CD4-positive, alpha-beta memory T cell (primary cell): ENCODE measurements at places on chromosomes 1 and 21. TPM values are rescaled to one million over a fixed set of nuclear protein-coding genes. Genes with fewer than 3 reads are reported as not detected.

GRCh38 chr1:220458936-220459335, 69.0 kb upstream of the MARK1 start:
- H3K27ac ChIP-seq, result no peak overlapping the region
- no peak for DNase-seq
- H3K4me3 ChIP-seq, result no peak overlapping the region
- no peaks in the 10 kb centered on the region for H3K4me1 ChIP-seq
- no peaks in the 10 kb centered on the region for H3K27me3 ChIP-seq
- no peaks in the 10 kb centered on the region for H3K36me3 ChIP-seq

DNA sequence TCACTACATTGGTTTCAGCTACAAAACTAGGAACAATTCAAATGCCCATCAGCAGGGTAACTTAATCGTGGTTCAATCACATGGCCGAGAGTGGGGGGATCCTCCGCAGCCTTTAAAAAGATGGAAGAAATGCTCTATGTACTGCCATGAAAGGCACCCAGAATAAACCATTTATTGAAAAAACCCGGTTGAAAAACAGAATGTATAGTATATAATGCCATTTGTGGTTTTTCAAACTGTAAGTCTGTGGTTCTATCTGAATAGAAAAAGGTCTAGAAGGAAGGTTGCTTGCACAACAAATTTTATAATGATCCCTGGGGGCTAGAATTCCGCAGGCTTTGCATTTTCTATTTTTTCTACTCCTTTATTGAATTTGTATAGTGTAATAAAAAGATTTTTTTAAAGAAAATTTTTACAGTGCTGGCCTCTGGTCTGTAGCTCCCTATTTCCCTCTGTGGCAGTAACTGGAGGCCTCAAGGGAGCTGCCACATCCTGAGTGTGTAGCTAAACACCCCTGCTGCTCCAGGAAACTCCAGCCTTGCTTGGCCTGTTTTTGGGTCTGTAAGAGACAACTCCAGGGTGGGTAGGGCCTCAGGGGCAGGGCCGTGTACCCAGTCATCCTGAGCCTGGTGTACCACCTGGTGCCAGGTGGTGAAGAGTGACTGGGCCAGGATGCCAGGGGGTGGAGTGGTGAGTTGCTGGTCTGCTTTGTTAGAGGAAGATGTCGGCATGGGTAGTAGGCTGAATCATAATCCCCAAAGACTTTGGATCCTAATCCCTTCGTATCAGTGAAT, 51.5 kb upstream of the EPS8L3 start:
- H3K4me3 ChIP-seq, result no peak overlapping the region
- H3K36me3 ChIP-seq, result no peaks in the 10 kb centered on the region
- H3K27me3 ChIP-seq, result no peaks in the 10 kb centered on the region
- no peak overlapping the region for H3K27ac ChIP-seq
- no peak for DNase-seq

DNA sequence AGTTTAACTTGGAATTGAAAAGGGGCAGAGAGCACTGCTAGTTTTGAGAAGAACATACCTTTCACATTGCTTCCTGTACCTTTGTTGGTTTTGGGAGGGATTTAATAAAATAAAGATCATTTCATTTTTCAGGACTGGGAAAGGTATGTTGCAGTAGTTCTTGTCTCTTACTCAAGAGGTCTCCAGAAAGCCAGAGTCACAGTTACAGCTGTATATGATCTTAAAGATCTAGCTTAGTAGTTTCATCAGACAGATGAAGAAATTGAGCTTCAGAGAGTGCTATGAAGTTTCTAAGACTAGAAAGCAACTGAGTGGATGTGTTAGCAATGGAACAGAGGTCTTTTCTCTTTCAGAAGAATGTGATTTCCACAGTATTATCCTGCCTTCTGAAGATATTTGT, 1.0 kb downstream of the OR10K2 start:
- H3K4me3 ChIP-seq, result no peak overlapping the region
- DNase-seq, result no peak
- no peaks in the 10 kb centered on the region for H3K4me1 ChIP-seq
- no peaks in the 10 kb centered on the region for H3K27me3 ChIP-seq
- no peak overlapping the region for H3K27ac ChIP-seq

DNA sequence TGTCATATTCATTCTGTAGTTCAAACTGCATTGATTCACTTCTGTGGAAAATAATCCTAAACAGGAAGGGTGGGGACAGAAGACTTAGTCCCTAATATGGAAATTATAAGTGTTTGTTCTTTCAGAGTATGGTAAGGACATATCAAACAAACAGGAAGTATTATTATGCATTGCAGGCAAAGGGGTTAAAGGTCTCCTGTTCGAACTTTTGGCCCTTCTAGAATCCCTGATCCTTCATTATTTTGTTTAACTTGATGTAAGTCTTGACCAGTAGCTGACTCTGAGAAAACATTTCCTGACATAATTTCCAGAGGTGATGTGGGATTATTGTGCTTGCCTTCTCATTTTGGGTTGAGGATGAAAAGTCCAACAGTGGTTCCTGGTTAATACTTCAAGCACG, 215.4 kb upstream of the ADGRL2 start:
- no peaks in the 10 kb centered on the region for H3K27me3 ChIP-seq
- no peak overlapping the region for H3K4me3 ChIP-seq
- no peak for DNase-seq
- H3K27ac ChIP-seq, result no peak overlapping the region
- no peaks in the 10 kb centered on the region for H3K4me1 ChIP-seq

DNA sequence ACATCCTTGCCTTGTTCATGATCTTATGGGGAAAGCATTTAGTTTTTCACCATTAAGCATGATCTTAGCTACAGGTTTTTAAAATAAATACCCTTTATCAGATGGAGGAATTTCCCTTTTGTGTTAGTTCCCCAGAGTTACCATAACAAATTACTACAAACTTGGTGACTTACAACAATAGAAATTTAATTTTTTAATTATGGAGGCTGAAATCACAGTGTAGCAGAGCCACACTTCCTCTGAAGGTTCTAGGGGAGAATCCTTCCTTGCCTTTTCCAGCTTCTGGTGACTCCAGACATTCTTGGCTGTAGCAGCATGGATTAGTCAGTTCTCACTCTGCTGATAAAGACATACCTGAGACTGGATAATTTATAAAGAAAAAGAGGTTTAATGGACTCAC, 18.5 kb downstream of the MIGA1 start:
- no peaks in the 10 kb centered on the region for H3K27me3 ChIP-seq
- H3K4me3 ChIP-seq, result no peak overlapping the region
- H3K36me3 ChIP-seq, result no peaks in the 10 kb centered on the region
- no peak for DNase-seq
- no peaks in the 10 kb centered on the region for H3K4me1 ChIP-seq
- no peak overlapping the region for H3K27ac ChIP-seq

ICOSLG gene
- total RNA-seq, result 4.9 TPM

- no peak overlapping the region for H3K27ac ChIP-seq
- H3K36me3 ChIP-seq, result no peaks in the 10 kb centered on the region
- H3K4me1 ChIP-seq, result no peaks in the 10 kb centered on the region
These were observed 241.9 kb downstream of the RWDD3 start for GRCh38 chr1:95475686-95476457.

IGSF9 gene
- total RNA-seq, result not detected

GBP2 gene
- 186 TPM for total RNA-seq

AJAP1 gene
- not detected for total RNA-seq

GRCh38 chr1:7975212-7975865, 13.8 kb downstream of the PARK7 start:
- H3K4me3 ChIP-seq, result no peak overlapping the region
- no peak for DNase-seq
- H3K4me1 ChIP-seq, result no peaks in the 10 kb centered on the region
- peaks cover 37% of the 10 kb centered on the region for H3K36me3 ChIP-seq
- H3K27me3 ChIP-seq, result no peaks in the 10 kb centered on the region

OR2T35 gene
- not detected for total RNA-seq

KAZN gene
- total RNA-seq, result 0.47 TPM

FMO5 gene
- total RNA-seq, result 1.0 TPM

DNA sequence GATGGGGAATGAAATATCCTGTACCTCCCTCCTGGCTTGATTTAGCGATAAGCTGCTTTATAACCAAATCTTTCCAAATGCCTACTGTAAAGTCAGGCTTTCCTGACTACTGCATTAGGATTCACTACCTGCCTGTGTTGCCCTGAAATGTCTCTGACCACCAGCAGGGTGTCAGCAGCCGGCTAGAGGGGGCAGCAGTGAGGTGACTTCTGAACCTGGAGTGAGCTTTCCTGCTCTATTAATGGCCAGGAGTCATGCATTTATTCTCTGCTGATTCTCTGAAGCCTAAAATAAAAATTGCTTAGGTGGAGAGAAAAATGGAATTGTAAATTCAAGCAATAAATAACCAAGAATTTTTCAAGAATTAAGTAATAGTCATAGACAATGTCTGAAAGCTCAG, 2.5 kb downstream of the BACE2 start:
- no peak for DNase-seq
- peaks cover 9% of the 10 kb centered on the region for H3K4me1 ChIP-seq
- H3K4me3 ChIP-seq, result no peak overlapping the region
- H3K36me3 ChIP-seq, result no peaks in the 10 kb centered on the region
- no peak overlapping the region for H3K27ac ChIP-seq

C1orf115 gene
- total RNA-seq, result 1.5 TPM

GRCh38 chr1:174262349-174263241, 103.3 kb downstream of the RABGAP1L start:
- H3K27me3 ChIP-seq, result no peaks in the 10 kb centered on the region
- H3K36me3 ChIP-seq, result no peaks in the 10 kb centered on the region
- no peak overlapping the region for H3K27ac ChIP-seq
- DNase-seq, result no peak

DNA sequence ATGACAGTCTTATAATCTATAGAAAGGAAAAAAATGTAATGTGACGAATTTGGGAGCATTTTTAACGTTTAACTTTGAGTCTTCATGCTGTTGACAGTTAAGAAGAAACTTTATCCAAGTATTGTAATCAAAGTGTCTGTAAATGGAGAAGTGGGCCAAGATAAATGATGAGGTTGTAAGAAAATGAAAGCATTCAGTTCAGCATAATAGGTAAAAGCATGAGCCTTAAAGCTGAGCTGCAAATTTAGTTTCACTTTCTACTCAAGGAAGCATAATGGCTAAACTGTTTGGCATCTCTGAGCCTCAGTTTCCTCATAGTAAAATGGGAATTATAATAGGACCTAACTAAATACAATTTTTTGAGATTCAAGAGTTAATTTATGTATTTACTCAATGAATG, 1554.8 kb downstream of the KCNT2 start:
- H3K4me1 ChIP-seq, result no peaks in the 10 kb centered on the region
- no peak overlapping the region for H3K4me3 ChIP-seq
- DNase-seq, result no peak

NEK2 gene
- total RNA-seq, result not detected

AMPD1 gene
- not detected for total RNA-seq

- no peaks in the 10 kb centered on the region for H3K36me3 ChIP-seq
- H3K27ac ChIP-seq, result no peak within 1 kb of the TSS
- H3K27me3 ChIP-seq, result peaks cover 9% of the 10 kb centered on the region
- peak; percentile 70 for DNase-seq
These were observed at the start of gene IQGAP3 for GRCh38 chr1:156571919-156572662. IQGAP3 (minus strand) TSS chr1:156572565; CDS start chr1:156572529, 36 bp downstream.

- no peak for DNase-seq
- no peak overlapping the region for H3K4me3 ChIP-seq
- H3K36me3 ChIP-seq, result no peaks in the 10 kb centered on the region
- H3K27ac ChIP-seq, result peak overlapping the region; percentile 42
- H3K4me1 ChIP-seq, result peaks cover 93% of the 10 kb centered on the region
These were observed 39.0 kb downstream of the MRPL39 start for GRCh38 chr21:25568246-25568645.

CRYBG2 gene
- 6.7 TPM for total RNA-seq

TEDDM1 gene
- total RNA-seq, result not detected

GRCh38 chr1:2304921-2305681, 77.0 kb downstream of the SKI start:
- peaks cover 26% of the 10 kb centered on the region for H3K4me1 ChIP-seq
- peaks cover 57% of the 10 kb centered on the region for H3K36me3 ChIP-seq
- DNase-seq, result no peak
- H3K27ac ChIP-seq, result peak overlapping the region; percentile 3
- no peaks in the 10 kb centered on the region for H3K27me3 ChIP-seq

DCDC2B gene
- total RNA-seq, result not detected

GRCh38 chr1:9657521-9658032, 6.0 kb downstream of the PIK3CD start:
- H3K4me3 ChIP-seq, result no peak overlapping the region
- peak overlapping the region; percentile 32 for H3K27ac ChIP-seq
- H3K36me3 ChIP-seq, result no peaks in the 10 kb centered on the region
- no peaks in the 10 kb centered on the region for H3K27me3 ChIP-seq

SPRR4 gene
- not detected for total RNA-seq

DNA sequence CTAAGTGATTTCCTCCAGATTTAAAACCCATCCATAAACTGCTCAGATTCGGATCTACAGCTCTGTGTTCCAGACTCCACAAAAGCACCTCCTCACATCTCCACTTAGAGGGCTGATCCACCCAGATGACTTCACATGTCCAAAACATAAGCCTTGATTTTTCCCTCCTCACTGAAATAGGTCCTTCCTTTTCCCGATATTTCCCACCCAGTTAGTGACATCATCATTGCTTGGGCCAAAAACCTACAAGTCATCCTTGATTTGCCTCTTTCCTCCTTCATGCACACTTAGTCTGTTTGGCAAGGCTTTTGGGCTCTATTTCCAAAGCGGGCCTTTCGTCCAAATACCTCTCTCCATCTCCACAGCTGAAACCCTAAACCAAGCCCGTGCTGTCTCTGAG, 32.3 kb downstream of the CCDC185 start:
- H3K27me3 ChIP-seq, result no peaks in the 10 kb centered on the region
- no peaks in the 10 kb centered on the region for H3K36me3 ChIP-seq
- DNase-seq, result no peak
- no peak overlapping the region for H3K4me3 ChIP-seq
- H3K4me1 ChIP-seq, result no peaks in the 10 kb centered on the region

SLC30A2 gene
- total RNA-seq, result not detected

- H3K4me1 ChIP-seq, result no peaks in the 10 kb centered on the region
- no peaks in the 10 kb centered on the region for H3K27me3 ChIP-seq
- H3K4me3 ChIP-seq, result no peak overlapping the region
- peaks cover 75% of the 10 kb centered on the region for H3K36me3 ChIP-seq
These were observed 22.3 kb upstream of the PEX19 start for GRCh38 chr1:160307118-160307791.

TIE1 gene
- not detected for total RNA-seq

DNA sequence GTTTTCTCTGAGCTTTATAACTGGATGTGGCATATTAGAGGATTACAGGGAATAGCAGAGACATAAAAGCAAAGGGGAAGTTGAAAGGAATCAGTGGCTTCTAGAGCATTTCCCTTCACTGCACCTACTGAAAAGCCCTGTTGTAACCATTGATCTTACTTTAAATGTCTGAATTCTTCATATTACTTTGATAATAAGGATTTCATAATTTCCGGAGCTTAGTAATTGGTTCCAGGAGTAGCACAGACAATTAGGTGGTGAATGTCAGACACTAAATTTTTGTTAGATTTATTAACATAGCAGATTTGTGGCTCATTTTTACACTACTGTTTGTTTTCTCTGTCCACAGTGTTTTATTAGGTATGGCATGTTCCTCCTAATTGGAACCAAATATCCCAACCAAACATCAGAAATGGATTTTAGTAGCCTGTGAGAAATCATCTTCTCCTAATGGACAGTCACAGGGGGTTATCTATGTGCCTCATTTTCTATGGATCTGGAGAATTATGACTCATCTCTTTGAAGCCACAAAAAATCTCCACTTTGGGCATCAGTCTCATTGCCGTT, 100.5 kb downstream of the GIPC2 start:
- H3K4me3 ChIP-seq, result no peak overlapping the region
- no peak overlapping the region for H3K27ac ChIP-seq
- peaks cover 11% of the 10 kb centered on the region for H3K4me1 ChIP-seq

GRCh38 chr1:162976628-162977027, 92.5 kb upstream of the RGS4 start:
- no peaks in the 10 kb centered on the region for H3K36me3 ChIP-seq
- no peak overlapping the region for H3K27ac ChIP-seq
- no peaks in the 10 kb centered on the region for H3K4me1 ChIP-seq

DPYD gene
- total RNA-seq, result 51.1 TPM
